ENCODE measurements at places on chromosomes 3 and 15.

DNA sequence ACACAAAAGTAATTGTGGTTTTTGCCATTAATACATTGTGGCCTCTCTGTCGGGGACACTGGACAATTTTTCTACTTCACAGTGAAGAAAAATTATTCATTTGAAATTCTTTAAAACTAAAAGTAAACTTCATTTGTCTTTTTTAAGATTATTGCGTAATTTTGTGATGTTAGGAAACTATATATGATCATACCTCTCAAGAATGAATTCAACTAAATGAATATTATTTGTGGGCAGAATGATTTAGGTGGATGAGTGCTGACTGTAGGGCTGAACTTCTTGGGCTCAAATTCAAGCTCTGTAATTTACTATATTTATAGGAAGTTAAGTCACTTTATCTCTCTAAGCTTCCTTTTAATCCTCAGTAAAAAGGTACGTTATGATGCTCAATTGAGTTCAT lies 441.2 kb downstream of the ROBO1 start:
- DNase-seq: no peak

DNA sequence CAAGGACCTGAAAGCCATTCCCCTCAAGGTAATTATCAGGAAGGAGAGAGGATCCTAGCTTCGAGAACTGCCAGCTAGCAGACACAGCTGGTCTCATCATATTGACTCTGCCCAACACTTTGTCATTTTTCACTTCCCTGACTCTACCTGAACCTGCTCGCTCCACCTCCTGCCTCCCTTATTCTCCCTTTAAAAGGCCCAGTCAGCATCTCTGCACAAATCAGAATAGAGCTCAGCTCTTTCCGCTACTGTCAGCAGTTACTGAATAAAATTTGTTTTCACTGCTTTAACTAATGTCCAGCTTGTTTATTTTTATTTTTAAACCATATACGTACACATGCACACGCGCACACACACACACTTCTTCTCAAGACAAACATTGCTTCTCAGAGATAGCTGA lies 57.2 kb upstream of the MCF2L2 start:
- no peak for DNase-seq

DNA sequence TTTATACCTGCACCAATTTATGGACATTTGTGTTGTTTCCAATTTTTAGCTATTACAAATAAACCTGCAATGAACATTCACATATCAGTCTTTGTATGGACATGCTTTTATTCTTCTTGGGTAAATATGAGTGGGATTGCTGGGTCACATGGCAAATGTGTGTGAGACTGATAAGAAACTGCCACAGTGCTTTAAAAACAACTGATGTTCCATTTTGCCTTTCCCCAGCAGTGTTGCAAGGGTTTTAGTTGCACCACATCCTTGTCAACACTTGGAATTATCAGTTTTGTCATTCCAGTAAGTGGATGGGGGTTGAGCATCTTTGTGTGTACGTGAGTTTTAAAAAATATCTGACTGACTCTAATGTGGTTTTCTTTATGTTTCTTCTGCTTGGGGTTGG lies 191.2 kb downstream of the PLCL2 start:
- DNase-seq: no peak

DNA sequence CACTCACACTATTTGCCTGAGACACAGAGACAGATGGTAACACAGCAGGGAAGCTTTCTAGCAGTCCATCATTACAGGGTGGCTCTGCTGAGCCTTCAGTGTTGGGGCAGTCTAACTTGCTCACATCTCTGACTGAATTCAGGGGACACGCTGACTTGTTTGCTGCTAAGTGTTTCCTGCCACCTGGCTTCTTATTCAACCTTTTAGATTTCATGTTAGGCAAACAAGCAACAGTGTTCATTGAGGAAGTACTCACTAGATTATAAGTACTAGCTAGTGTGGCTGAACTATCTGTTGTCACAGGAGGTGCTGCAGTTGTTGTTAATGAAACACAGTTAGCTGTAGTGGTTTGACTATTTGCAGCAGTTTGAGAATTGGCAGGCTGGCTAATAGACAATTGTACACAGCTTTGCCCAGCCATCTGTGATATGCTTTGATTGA lies 37.3 kb downstream of the USF3 start:
- no peak for DNase-seq

DNA sequence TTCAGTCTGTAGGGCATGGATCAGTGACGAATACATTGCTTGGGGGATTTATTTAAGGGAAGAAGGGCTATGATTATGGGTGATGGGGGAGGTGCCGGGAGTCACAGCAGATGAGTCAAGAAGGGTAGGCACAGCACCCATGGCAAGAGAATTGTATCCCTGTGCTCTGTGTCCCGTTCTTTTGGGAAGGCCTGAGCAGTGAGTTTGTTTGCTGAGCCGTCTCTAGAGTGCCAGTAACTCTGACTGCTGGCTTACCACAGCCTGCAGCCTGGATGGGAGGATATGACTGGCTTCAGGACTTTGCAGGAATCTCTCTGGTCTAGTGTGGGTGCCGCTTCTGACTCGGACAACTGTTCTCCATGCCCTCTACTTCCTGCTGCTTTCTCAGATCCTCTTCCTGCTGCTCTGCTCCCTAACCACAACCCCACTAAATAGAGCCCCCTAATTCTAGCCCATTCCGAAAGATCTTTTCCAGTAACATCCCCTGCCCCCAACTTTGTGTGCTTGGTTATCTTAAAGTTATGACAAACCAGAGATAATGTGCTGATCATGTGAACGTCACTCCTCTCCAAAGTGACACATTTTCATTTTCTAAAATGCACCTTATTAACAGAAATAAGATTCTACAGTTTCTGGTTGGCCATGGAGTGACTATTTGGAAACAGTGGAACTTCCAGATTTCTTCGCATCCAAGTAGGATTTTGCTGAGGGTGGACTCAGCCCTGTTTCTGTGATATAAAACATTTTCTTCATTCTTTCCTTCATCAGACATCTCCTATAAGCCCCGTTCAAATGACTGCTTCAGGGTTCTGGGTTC lies 239.0 kb downstream of the SLCO3A1 start:
- no peak for DNase-seq

DNA sequence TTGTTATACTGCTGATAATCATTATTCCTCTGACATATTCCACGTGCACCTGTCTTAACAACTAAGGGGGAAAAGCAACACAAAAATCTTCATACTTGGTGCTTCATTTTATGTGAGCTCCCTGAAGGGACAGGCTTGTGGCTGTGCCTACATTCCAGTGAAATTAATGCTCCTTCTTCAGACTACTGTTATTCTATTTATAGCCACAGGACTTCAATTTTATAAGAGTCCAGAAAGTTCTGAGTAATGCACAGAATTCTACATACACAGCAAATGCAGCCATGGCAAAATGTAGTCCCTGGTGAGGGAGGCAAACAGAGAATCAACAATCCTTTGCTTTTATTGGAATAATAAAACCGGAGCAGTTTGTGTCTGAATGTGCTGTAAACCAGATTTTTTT lies 417.1 kb downstream of the RBMS3 start:
- DNase-seq: no peak

DNA sequence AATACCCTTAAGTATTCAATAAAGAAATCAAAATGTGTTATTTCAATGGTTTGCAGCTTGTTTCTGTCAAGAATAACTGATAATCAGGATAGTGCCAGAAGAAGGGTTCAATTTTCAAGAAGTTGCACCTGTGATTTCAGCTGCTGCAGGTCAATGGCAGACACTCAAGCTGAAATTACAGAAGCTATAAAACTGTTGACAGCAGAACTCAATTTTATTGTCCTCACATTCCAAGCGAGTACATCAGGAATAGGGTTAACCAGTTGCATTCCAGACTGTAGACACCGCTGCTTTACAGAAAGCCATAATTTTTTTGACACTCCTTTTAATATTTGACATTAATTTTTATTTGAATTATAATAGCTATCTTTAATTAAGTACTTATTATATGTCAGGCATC lies 364.1 kb downstream of the CGGBP1 start:
- no peak for DNase-seq

GRCh38 chr15:50028326-50028725 lies 90.7 kb downstream of the ATP8B4 start:
- DNase-seq: no peak

DNA sequence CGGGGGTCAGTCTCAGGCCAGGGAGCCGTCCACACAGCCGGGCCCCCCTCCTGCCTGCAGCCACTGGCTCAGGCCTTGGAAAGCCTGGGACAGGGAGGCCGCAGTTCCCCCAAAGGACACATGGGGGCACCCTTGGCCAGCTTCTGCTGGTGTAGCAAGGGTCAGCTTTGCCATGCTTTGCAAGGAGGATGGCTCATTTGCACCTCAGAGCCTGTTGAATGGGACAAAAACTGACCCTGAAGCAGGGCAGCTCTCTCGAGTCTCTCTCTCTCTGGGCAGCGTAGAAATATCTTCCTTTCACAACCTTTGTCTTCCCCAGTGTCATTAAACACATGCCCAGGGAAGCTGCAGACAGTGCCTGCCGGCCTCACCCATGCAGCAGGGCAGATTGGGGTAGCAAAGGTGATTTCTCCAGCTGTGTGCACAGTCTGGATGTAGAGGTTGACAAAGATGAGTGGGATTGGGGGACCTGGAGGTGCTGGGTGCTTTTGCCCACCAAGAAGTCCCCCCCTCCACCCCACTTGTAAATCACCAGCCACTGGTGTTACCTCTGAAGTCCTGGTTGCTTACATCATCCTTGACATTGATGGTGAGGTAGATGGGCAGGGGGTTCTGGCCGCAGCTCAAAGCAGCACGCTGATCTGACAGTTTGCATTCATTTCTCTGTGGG lies 17.4 kb upstream of the EHD4 start:
- DNase-seq: peak; percentile 91

DNA sequence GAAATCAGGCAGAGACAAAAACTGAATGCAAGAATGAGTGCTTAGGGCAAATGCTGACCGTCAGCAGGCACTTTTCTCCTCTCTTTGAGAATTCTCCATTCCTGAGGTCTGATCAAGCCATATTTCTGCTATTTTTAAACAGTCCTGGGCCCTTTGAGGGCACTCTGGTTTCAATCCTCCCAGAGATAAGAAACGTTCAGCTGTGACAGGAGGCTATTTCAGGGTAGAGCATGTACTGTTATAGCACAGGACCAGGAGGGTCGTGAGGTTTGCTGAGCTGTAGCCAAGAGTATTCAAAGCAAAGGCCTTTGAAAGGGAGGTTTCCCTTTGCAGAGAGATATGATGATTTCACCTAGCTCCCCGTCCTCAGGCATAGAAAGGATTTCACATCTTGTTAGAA lies 39.6 kb upstream of the PDZRN3 start:
- DNase-seq: no peak

DNA sequence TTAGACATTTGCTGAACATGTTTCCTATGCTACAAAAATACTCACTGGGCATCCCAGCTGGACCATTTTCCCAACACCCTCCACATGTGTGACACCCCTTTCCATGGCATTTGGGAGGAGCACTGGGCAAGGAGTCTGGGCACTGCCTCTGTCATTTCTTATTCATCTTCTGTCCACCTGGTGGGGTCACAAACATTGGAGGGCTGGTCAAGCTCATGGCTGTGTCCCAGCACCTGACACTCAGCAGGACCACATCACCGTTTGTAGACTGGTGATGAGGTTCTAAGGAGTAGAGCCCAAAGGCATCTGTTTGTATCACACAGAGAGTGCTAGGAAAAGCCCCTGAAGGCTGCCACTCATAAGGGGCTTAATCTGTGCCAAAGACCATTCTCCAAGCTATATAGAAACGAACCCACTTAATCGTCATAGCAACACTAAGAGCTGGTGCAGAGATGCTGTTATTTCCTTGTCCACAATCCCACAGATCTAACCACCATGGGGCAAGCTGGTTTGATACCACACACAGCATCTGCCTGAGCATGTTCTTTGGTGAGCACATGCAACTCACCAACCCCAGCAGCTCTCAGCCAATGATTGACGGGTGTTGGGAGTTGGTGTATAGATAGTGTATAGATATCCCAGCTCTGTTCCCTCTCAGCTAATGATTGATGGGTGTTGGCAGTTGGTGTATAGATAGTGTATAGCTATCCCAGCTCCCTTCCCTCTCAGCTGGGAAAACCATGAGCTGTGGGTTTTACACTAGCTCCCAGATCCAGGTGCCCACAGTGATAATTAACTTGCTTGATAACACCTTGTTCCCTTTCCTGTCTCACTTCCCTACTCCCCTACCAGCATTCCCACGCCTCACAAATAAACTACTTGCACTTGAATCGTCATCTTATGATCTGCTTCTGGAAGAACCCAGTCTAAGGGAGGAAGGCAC lies 42.7 kb upstream of the ATP2B2 start:
- no peak for DNase-seq

DNA sequence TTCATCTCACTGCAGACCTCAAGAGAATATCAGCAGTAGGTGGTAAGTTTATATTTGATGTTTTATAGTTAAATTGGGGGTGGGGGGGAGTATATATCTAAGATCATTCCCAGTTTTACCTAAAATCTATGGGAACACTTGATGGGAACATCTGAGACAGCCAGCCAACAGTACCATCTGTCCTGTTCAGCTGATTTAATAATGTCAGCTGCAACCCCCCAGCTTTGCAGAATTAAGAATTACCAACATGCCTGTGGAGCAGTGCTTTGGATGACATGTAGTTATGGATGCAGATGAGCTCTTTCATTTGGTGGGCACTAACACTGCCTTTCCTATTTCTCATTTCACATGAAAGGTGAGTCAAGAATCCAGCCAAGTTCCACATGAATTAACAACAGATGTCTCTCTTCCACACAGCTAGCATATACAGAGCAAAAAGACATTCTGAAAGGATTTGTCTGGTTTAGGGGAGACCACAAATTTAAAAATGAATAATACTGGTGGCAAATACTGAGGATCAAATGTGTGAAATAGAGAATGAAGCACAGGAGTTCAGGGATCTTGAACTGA lies 76.2 kb downstream of the SETD5 start:
- DNase-seq: no peak

DNA sequence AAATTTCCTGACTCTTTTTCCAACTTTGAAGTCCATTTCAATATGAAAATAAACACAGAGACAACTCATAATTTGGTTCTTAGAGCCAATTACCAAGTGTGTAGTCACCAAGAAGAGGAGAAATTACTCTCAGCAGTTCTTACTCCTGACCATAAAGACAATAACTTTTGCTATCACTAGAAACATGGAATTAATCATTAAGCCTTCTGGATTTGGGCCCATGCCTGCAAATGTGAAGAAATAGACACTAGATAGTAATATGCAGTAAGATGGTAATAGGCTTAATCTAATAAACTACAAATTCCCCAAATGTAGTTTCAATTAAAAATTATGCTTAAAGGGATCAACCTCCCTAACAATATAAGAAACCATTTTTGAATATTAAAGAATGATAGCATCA lies 185.1 kb upstream of the AGTR1 start:
- DNase-seq: no peak

DNA sequence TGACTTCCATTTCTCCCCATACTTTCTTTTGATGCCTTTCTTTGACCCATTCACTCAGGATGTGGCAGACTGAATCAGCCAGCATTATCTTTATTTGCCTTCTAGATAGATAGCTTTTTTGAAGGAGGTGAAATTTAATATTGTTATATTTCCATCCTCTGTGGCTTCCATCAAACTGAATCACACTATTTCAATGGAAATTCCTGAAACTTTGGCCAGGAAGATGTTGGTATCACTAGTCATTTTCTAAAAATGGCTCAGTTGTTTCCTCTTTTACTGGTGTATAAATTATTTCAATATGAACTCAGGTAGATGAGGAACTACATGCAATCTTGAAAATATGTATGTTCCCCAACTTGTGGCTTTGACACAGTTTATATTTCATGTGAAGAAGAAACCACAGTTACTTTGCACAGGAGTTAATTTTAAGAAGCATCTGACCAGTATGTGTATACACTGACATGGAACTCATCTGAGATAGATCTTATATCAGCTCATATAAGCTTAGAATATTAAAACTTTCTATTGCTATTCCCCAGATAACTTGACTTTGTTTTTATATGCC lies 248.3 kb downstream of the CGGBP1 start:
- no peak for DNase-seq

GRCh38 chr3:115549071-115549470 lies 74.2 kb upstream of the GAP43 start:
- DNase-seq: no peak
